ENCODE measurements at places on chromosomes 7 and 10.

DNA sequence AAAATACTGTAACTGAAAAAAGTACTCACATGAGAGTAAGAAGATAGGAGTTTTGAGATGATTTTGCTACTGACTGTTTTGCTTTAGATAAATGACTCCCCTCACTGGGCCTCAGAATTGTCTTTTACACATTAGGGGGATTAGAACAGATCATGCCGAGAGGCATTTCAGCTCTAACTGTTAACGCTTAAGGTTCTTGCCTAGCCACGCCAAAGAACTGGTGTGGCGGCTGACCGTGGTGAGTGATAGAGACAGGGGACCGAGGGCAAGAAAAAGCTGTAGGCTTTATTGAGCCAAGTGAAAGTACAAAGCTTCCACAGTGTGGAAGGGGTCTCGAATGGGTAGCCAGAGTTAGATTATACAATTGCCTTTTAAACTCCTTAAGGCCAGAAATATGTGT lies 368.5 kb upstream of the MYO3A start:
- DNase-seq: no peak

DNA sequence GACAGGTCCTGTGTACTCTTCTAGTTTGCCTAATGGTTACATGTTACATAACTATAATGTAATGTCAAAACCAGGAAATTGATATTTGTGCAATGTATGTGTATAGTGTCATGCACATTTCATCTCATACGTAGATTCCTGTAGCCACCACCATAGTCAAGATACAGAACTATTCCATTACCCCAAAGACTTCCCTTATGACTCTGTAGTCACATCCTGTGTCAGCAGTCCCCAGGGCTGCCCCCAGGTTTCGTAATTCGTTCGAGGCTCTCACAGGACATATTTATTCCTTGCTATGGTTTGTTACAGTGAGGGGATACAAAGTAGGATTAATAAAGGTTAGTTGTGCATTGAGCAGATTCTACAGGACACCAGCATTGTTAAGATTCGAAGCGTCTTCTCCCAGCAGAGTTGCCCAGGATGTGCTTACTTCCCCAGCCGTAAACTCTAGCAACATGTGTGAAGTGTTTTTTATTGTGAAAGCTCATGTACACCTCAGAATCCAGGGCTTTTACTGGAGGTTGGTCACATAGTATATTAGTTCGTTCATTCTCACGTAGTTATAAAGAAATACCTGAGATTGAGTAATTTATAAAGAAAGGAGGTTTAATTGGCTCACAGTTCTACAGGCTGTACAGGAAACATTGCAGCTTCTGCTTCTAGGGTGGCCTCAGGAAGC lies 18.6 kb downstream of the RABGEF1 start:
- no peak for DNase-seq

GRCh38 chr7:154640266-154640865 lies 362.6 kb downstream of the PAXIP1 start:
- no peak for DNase-seq

DNA sequence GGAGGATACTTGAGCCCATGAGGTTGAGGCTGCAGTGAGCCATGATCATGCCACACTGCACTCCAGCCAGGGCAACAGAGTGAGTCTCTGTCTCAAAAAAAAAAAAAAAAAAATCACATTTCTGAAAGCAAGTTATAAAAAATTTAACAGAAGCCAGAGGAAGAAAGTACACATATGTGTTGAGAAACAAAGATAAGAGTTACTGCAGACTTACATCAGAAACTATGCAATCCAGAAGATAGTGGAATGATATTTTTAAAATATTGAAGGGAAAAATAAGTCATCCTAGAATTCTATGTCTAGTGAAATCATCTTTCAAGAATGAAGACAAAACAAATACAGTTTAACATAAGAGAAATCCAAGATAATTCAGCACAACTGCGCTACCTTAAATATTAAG lies 46.9 kb downstream of the ZNF518A start:
- DNase-seq: no peak

- DNase-seq: no peak
Measured at GRCh38 chr7:33982425-33982786, 77.1 kb downstream of the BMPER start.

DNA sequence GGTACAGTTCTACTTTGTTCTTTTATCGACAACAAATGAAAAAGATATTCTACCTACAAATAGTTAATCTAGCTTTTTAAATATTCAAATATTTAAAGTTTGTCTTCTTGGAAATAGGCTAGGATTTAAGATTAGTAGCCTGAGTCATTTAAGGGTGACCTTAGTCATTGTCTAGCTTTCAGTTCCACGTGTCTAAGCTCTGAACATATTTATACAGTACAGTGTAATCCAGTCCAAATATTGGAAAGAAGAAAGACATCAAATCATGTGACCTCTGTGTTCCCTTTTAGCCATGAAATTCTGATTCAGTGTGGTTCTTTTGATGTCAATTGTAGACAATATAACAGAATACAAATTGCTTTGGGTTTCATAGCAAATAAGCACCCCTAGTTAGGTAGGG lies 121.1 kb downstream of the MALRD1 start:
- no peak for DNase-seq
